ENCODE measurements at places on chromosomes 5 and 9. TPM values are rescaled to one million over a fixed set of nuclear protein-coding genes. Genes with fewer than 3 reads are reported as not detected.

The PTBP3 gene
- total RNA-seq: 117 TPM

GRCh38 chr5:144292029-144292428 lies 121.4 kb downstream of the KCTD16 start:
- no peak for ATAC-seq

- no peak for ATAC-seq
Observed at GRCh38 chr5:10624206-10624605, 60.3 kb downstream of the ANKRD33B start.

The MYOT gene
- total RNA-seq: not detected

The KIAA0825 gene
- 0.97 TPM for total RNA-seq

The TLX3 gene
- total RNA-seq: not detected

The GABRA1 gene
- total RNA-seq: not detected

The KCNV2 gene
- total RNA-seq: not detected

The LCP2 gene
- total RNA-seq: 202 TPM

The ANKRD55 gene
- 0.22 TPM for total RNA-seq

- ATAC-seq: no peak
Observed at GRCh38 chr5:134236318-134236717, 10.4 kb upstream of the PPP2CA start.

Measured in activated T-helper 17 cell treated with anti-CD3 and anti-CD28 coated beads, Interleukin-2, amount 50 U/mL, for 72 hours (primary cell).